ENCODE measurements at places on chromosomes 3 and 15.
A peak's percentile ranks its signal among the peaks of the same experiment; 100 is the strongest.

GRCh38 chr3:5227812-5228211 is 40.3 kb downstream of the EDEM1 start:
- DNase-seq, result no peak

DNA sequence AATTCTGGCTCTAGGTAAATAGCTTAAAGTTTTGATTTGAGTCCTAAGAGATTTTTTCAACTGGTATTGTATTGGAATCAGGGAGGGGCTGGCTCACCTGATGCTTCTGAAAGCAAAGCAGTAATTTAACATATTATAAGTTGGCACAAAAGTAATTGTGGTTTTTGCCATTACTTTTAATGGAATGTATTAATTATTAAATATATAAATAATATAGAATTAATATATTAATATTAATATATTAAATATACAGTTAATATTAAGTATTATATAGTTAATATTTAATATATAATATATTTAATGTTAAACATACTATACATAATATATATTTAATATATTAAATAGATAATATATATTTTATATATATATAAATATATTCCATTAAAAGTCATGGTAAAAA is 10.4 kb downstream of the RSRC1 start:
- DNase-seq, result no peak

DNA sequence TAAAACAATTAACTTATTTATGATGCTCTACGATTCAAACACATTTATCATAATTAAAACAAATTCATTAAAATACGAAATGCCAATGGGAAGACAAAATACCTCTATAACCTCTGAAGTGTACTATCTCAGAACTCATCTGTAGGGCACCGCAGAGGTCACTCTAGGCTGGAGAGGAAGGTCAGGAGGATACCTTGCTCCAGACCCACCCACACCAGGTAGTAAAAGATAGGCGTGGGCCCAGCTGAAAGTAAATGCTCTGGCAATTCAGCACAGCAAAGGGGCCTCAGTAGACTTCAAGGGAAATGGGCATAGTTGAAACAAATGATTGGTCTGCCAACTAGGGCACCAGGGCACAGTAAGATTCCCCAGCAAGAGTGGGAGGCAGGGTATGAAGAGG is 26.0 kb upstream of the SPPL2A start:
- no peak for DNase-seq

DNA sequence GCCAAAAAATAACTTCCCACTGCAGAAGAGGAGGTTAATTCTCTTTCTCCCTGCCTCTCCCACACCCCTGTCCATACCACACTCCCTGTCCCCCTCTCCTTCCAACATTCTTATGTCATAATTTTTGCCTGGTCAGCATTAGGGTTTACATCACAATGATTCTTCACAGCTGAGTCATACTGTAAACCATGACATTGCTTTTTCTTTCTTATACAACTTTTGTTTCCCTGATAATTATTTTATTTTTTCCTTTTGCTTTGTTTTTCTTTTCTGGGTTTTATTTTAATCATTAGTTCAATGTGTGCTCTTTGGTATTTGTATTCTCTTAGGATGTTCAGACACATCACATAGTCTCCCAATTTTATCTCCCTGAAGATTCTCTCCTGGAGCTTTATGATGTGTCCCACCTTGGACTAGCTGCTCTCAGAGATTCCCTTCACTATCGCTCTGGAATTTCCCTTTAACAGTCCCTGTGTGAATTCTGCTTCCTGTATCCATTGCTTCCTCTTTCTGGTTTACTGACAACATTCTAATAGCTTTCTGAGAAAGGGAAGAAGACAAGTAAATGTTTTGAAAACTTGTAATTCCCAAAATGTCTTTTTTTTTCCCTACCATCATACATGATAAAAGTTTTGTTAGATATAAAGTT is 70.7 kb downstream of the SOX2 start:
- DNase-seq, result no peak

DNA sequence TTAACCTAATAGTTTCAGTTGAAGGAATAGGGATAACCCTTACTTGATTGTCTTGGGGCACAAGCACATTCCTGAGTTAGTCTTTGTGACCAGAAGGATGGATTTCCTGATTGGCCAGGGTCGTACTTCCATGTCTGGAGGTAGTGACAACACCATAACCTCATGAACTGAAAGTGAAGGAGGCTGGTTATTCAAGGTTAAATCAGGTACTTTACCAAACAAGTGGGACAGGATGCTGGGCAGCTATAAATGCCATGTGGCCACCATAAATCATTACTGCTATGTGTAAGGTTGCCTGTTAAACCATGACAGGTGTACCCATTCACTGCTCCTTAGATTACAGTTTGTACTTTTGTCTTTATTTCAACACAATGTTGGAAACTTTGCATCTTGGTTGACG is 128.3 kb upstream of the SAMMSON start:
- DNase-seq, result no peak

DNA sequence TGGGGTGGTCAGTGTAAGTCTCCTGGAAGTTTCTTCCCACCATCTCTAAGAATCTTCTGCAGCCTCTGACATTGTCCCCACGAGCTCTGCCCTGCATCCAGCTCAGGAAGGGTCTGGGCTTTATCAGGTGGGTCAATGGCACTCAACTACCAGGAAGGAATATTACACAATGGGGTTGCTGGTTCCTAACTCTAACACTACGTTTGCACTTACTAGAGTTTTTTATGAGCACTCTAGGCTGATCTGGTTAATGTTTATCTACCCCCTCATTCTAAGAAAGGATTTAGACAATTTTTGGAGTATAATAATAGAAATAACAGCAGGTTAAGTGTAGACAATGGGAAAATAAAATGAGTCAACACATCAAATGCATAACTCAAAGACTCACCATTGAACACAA is 411.1 kb upstream of the RGMA start:
- no peak for DNase-seq

DNA sequence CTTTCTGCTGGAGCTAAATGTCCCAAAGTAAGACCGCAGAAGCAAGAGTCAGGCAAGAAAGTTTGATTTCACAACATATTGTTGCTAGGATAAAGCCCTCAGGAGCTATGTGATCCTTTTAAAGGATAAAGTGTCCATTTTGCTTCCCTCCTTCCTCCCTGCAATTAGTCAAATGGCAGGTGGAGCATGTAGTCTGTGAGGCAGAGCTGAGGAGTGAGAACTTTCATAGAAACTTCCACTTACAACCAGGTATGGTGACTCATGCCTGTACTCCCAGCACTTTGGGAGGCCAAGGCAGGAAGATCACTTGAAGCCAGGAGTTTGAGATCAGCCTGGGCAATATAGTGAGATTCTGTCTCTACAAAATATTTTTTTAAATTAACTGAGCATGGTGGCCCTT is 25.2 kb upstream of the RHCG start:
- DNase-seq, result no peak

DNA sequence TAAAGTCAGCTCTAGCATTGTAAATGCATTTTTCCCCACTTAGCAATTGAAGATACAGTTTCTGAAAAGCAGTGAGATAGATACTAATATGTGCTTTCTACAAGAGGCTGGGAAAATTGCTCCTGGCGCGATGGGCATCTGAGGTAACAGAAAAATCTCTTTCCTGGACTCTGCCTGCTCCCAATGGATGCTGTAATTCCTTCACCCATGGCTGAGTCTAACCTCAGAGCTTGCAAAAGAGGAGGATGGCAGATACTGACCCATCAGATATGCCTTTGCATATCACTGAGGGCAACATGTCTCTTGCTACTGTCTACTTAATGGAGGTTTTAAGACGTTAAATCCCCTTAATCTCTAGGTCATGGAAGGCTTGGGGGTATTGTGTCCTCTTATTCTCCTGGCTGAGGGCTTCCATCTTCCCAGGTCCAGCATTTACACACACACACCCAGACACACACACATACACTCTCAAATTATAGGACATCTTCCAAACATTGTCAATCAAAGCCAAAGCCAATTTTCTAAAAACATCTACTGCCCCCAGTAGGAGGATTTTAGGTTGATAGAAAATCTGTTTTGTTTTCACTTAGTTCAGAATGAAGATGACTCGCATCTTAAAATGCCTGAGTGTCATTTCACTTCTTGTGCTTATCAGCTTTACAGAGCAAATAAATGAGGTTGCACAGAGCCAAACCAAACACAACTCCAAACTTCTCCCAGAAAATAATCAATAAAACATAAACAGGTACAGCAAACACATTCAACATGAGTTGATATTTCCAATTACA is 2.4 kb downstream of the TRPM1 start:
- DNase-seq, result no peak

DNA sequence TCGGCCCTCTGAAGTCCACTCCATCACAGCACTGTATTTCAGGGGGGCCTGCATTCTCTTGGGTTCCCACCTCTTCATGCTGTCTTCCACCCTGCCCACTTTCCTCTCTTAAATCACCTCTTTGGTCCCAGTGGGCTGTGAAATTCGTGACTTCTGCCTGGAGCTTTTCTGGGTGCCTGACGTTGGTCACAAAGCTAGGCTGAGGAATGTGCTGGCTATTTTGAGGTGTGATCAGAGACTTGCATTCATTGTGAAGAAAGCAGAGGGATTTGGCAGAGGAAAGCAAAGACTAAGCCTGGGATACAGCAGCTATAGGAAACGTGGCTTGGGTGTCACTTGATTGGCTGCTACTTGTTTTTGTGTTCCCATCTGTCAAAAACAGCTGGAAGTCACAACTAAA is 202.5 kb downstream of the SATB1 start:
- DNase-seq, result no peak

DNA sequence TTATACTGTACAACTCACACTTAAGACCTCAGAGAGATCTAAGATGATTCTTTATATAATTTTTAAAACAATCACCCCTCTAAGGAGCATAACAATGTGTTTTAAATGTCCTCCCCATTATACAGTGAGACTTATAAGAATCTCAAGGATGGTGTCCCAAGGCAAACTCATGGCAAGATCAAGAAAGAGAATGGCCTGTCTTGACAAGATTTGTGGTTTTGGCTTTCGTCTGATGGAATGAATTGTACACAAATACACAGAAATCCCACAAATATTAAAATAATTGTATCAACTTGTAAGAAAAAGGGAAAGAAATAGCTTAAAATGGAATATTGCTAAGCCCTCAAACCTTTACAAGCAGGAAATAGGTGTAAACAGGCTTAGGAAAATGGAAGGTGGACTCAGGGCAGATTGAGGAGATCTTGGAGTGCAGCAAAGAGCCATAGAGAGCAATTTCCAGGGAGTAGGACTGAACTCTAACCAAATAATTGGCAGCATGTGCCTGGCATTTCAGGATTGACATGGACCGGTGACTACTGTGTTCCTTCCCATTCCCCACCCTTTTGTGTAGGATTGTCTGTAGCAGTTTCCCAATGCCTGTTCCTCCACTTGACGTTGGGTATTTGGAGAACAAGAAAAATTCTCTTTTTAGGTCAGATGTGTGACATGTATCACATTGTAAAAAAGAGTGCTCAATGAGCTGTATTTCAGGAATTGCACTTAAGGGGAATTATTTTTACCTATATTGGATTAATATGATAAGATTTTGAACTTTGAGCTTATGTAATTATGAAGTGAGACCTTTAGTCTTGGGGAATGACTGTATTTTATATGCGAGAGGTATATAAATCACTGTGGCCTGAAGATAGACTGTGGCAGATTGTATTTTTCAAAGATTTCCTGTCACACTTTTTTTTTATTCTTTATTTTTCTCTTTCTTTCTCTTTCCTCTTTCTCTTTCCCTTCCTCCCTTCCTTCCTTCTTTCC is 317.8 kb upstream of the SLITRK3 start:
- no peak for DNase-seq

- no peak for DNase-seq
These were observed 490.8 kb downstream of the CNTN4 start for GRCh38 chr3:2589336-2589969.

- no peak for DNase-seq
These were observed 4.6 kb downstream of the PIK3R4 start for GRCh38 chr3:130741946-130742610.

GRCh38 chr3:138180375-138181029 is 5.8 kb upstream of the DBR1 start:
- DNase-seq, result no peak

GRCh38 chr15:31314380-31314779 is 12.3 kb upstream of the KLF13 start:
- peak; percentile 65 for DNase-seq

GRCh38 chr3:54213907-54214306 is 91.6 kb downstream of the CACNA2D3 start:
- no peak for DNase-seq

GRCh38 chr15:74589826-74590225 is 25.8 kb upstream of the CLK3 start:
- no peak for DNase-seq
